ENCODE measurements at places on chromosomes 1 and 21.

DNA sequence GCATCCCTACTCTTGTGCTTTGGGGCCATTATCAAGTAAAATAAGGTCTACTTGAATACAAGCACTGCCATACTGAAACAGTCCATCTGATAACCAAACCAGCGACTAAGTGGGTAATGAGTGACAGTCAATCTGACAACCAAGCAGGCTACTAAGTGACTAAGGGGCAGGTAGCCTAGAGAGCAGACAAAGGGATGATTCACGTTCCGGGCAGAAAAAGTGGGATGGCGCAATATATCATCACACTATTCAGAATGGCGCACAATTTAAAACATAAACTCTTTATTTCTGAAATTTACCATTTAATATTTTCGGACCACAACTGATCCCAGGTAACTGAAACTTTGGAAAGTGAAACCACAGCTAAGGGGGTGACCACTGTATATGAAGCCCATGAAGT is 17.7 kb downstream of the NGF start:
- no peak for DNase-seq

GRCh38 chr1:33181921-33182341 is at the start of gene TRIM62:
TSS of gene TRIM62 (minus strand) at chr1:33182043. CDS start at chr1:33181432, 611 bp downstream.
- peak; percentile 65 for DNase-seq

- DNase-seq: no peak
These were observed 15.4 kb upstream of the LCE5A start for GRCh38 chr1:152495066-152495675.

DNA sequence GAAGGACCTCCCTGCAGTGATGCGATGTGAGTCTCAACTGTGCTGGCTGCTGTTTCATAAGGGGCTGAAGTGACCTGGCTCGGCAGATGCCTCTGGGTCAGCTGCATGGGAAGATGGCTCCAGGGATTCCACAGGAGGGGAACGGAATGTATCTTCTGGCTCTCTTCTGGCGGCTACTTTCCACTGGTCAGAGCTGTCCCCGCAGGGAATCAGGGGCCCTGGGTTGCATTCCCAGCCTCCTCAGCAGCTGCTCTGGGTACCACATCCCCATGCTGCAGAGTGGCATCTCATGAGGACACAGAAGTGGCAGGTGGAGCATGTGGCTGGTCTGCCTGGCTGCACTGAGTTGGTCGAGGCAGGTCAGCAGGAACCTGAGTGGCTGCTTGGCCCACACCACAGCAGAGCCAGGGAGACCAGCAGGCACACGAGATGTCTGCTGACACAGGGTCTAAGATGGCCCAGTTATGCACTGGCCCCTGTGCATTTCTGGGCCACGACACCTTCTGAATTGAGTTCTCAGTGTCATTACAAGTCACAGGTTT is 42.8 kb downstream of the POFUT2 start:
- no peak for DNase-seq

GRCh38 chr1:40133839-40134238 is 27.3 kb upstream of the RLF start:
- no peak for DNase-seq

GRCh38 chr1:223225481-223225880 is 82.4 kb upstream of the TLR5 start:
- DNase-seq: no peak

DNA sequence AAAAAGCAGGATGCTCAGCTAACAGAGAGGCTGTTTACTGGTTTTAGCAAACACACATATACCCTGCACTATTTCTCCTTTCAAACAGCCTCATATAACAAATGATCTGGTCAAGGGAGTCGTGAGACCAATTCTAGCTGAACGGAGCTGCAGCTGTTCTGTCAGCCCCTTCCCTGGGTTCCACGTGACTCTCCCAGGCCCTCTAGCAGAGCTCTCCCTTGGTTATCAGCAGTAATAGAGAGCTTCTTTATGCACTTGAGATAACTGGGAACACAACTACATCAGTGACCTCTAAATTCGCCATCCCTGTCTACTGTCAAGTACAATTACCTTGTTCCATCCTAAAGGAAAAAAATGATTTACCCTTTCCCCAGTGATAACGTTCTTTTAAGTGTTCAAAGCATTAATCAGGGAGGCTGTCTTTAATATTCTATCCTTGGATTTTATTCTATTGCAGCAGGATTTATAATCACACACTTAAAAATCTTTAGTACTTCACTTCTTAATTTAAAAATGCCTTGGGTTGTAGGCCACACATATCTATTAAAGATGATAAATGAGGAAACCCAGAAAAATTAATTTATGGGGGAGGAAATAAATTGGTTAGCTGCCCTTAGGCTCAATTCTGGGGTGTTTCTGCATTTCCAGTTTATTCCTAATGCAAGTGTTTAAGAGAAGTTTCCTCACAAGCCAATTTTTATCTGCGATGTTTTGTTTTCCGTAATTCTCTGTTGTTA is 28.2 kb downstream of the PTGER3 start:
- DNase-seq: no peak

DNA sequence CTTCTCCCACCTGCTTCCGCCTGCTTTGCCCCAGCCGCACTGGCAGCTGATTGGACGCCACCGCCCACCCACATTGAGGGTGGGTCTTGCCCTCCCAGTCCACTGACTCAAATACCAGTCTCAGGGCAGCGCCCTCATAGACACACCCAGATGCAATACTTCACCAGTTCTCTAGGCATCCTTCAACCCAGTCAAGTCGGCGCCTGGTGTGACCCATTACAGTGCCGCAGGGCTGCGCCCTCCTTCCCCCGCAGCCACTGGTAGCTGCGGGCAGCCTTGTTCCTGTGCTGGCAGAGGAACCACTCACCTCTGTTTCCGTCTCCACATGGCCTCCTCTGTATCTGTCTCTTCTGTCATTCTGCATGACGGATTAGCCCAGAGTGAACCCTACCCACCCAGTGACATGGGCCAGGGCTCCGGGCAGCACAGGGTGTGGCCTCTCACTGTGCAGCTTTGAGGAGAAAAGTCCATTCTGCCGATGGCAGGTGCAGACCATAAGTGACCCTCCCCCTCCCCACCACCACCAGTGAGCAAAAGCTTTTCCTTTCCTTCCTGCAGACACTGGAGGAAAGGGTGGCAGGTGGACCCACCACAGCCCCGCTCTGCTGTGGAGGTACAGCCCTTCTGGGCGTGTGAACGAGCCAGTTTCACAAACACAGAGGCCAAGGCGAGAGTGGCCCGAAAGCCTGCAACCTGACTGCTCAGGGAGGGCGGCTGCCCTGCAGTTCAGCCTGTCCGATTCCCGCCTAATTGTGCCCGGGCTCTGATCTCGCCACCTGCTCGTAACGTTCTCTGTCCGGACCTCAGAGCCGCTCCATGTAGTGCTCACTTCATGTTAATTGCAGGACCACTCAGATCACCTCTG is 57.1 kb downstream of the FAAP20 start:
- DNase-seq: no peak

GRCh38 chr1:178397678-178398077 is 99.1 kb downstream of the CLEC20A start:
- DNase-seq: no peak

GRCh38 chr1:3453891-3454810 is at the start of gene ARHGEF16:
TSS of gene ARHGEF16 (plus strand) at chr1:3454665. CDS start at chr1:3463085, 8,420 bp downstream.
- no peak for DNase-seq

GRCh38 chr1:61370177-61370912 is 288.0 kb downstream of the NFIA start:
- no peak for DNase-seq

- no peak for DNase-seq
These were observed 150.9 kb downstream of the CYYR1 start for GRCh38 chr21:26422138-26422537.

DNA sequence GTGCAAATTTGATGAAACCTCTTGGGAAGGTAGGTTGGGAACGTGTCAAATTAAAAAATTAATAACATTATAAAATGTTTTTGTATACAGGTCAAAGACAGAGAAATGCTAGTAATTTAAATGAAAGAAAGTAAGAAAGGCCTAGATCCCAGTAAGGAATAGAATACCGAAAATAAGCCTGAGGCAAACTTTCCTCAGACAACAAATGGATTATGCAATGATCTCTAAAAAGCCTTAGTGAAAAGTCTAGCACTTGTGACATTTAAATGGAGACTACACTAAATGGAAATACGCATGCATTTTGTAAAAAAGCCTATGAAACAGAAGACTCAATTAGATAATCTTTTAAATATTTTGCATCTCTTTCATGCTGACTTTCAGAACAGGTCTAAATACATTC is 138.5 kb upstream of the ZNHIT6 start:
- no peak for DNase-seq

- no peak for DNase-seq
These were observed 4.2 kb upstream of the TFF3 start for GRCh38 chr21:42319376-42319775.

DNA sequence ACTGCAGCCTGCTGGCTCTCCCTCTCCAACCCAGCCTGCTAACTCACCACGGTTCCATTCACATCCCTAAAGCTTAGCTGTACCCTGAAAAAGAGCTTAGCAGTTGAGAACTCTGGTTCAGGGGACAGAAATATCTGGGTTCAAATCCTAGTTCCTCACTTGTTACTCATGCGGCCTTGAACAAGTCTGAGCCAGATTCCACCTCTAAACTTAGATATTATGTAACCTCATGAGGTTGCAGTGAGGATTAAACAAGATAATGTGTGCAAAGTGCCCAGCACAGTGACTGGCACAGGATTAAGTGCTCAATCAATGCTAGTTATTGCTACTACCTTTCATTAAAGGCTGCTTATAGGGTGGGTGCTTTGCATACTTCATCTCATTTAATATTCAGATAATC is 41.3 kb upstream of the DHCR24 start:
- DNase-seq: no peak

- no peak for DNase-seq
These were observed 281.8 kb upstream of the PLD5 start for GRCh38 chr1:242806324-242806723.

DNA sequence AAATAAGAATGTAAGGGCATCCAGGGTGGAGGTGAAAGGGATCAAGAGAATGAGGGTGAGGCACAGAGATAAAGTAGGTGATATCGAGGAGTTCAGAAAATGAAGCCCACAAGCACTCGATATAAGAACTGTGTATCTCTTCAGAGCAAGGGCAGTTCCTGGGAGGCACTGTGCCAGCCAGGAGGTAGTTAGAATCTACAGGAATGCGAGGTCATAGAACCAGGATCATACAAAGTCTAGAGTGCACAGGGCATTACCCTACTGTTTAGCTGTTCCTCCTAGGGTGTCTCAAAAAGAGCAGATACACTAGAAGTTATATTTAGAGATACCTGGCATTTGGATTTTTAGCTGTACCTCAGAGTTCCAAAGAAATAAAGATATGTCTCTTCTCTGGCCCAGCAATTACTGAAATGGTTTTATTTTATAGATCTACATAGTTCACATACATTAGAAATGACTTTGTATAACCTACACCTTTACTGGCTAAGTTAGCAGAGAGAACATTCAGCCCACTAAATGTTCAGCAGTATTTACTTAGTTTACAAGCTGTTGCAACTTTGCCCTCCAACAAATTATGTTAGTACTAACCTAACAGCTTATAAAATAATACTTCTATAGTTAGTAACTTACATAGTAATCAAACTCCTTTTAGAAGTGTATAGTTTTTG is 1.6 kb downstream of the OVAAL start:
- DNase-seq: no peak

GRCh38 chr21:41662161-41662560 is 104.7 kb downstream of the RIPK4 start:
- no peak for DNase-seq

DNA sequence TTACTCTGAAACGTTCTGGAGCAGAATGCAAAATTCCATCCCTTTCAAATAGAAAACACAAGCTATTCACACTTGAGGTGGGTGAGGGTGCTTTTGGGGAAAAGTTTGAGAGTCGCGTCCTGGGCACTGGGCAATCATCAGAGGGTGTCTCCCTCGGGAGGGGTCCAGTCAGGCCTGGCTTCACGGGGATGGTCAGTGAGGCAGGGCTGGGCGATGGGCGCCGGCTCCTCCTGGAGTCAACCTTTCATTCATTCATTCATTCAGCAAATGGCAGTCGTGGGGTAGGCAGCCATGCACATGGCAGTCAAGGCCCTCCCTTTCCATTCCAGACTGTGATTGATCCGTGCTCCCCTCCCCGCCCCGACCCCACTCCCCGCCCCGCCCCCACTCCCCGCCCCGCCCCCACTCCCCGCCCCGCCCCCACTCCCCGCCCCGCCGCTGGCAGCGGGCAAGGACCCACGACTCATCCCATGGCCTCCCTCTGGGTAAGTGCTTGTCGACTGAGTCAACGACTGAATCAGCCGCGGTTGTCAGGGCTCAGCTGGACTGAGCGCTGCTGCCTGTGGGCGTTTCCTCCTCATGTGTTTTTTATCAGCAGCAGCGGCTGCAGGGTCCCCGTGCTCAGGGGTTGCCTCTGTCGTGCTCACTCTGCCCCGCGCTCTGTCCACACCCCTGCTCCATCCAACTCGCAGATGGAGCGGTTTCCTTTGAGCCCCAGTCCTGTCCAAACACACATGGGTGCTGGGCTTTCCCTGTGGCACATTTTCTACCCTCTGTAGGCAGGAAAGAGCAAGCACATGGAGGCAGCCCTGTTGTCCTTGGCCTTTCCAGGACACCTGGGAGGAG is 12.5 kb upstream of the SPSB1 start:
- DNase-seq: no peak

- no peak for DNase-seq
These were observed 32.7 kb upstream of the CRB1 start for GRCh38 chr1:197235355-197235754.

DNA sequence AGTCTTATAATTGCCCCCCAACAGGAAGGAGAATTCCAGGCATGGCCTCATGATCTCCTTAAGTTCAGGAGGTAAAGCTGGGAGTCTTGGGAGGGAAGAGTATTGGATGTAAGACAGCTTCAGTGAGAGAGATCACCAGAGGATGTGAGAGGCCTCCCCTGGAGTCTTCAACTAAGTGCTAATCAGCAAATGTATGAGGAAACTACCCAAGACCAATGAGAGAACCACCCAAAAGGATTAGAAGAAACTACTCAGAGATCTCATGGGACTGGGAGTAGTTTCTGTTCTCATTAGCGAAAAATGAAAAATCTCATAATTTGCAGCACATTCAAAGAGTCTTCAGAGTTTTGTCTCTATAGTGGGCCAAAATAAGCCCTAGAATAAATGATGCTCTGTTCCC is 36.6 kb upstream of the WNT2B start:
- no peak for DNase-seq

- DNase-seq: no peak
These were observed 66.3 kb downstream of the USH2A start for GRCh38 chr1:216356945-216357344.

DNA sequence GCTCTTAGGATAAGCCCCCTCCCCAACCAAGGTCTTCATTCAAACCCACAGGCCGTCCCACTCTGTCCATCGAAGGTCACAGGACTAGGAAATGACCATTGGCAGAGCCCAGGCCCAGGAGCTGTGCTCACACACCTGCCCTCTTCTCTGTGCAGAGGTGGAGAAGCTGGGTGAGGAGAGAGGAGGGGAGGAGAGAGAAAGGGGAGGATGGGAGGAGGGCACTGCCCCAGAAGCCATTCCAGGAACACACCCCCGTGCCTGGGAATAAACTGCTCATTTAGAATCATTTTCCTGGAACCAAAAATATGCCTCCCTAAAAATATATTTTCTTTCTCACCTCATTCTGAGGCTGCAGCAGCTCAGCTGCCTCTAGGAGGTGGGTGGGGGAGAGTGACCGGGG is 6.4 kb upstream of the SDC3 start:
- no peak for DNase-seq

- no peak for DNase-seq
These were observed 727.6 kb downstream of the PTPRU start for GRCh38 chr1:29963946-29964345.

- DNase-seq: no peak
These were observed 26.9 kb downstream of the RPL5 start for GRCh38 chr1:92858564-92859399.
